ENCODE measurements at places on chromosomes 6 and 20.

DNA sequence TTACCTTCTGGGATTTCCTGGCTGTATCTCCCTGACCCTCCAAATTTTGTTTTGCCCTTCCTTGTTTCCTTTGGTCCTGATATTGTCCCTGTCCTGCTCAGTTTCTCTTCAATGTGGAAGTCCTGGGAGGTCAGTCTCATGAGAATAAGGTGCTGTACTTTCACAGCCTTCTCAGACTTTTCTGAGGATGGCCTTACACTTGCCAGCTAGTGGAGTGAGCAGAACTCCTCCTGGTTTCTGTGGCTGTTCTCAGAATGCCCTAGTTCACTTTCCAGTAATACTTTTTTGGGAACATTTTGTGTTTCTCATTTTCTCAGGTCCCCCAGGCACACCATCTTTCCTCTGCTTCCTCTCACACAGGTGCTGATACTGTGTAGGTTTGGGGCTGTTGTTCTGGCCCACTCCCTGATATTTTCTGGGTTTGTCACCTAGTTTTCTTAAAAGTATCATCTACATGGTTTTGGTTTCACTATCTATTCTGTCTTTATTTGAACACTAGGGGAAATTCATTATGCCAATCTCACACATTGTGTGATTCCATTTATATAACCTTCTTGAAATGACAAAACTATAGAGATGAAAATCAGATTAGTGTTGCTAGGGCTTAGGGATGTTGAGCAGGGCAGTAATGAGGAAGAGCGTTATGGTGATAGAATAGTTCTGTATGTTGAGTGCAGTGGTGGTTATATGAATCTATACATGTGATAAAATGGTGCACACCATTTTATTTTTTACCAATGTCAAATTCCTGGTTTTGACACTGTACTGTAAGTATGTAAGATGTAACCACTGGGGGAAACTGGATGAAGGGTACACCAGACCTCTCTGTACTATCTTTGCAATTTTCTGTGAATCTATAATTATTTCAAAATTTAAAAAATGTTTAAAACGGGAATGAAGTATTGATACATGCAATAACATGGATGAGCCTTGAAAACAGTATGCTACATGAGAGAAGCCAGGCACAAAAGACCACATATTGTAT lies 27.2 kb upstream of the BRPF3 start:
- DNase-seq: no peak

DNA sequence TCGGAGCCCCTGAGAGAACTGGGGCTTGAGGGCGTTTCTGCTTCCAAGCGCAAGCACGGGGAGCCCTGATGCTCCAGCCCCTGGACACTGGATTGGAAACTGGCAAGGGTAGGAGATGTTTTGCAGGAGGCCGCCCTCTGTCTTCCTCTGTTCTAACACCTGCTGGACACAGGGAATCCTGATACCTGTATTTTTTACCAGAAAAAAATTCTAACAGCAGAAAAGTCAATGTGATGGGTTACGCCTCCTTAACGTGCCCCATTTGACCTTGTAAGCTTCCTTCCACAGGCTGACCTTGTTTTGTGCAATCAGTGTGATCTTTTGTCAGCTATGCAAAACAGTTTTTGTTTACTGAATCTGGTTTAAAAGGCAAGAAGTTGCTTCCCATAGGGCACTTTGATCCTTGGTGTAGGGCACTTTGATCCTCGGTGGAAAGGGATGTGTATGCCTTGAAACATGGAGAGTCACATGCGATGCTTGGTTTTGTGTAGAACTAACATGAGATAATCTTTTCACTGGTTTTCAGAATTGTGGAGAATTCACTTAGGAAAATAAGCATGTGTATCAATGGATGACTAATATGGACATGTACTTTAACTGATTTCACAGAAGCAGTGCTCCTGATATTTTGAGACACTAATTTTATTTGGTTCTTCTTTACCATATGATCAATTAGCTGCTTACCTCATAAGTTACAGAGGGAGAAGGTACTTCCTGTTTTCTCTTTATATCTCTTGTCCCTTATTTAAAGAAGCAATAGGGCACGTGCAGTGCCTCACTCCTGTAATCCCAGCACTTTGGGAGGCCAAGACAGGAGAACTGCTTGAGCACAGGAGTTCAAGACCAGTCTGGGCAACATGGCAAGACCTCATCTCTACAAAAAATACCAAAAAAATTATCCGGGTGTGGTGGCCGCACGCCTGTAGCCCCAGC lies 59.9 kb upstream of the MAP3K4 start:
- no peak for DNase-seq

- no peak for DNase-seq
Measured at GRCh38 chr6:8047541-8048292, 16.5 kb downstream of the BLOC1S5 start.

- peak; percentile 7 for DNase-seq
Measured at GRCh38 chr20:1122388-1123315, 4.2 kb downstream of the PSMF1 start.

GRCh38 chr6:75349262-75349984 lies 64.8 kb upstream of the TMEM30A start:
- DNase-seq: no peak

DNA sequence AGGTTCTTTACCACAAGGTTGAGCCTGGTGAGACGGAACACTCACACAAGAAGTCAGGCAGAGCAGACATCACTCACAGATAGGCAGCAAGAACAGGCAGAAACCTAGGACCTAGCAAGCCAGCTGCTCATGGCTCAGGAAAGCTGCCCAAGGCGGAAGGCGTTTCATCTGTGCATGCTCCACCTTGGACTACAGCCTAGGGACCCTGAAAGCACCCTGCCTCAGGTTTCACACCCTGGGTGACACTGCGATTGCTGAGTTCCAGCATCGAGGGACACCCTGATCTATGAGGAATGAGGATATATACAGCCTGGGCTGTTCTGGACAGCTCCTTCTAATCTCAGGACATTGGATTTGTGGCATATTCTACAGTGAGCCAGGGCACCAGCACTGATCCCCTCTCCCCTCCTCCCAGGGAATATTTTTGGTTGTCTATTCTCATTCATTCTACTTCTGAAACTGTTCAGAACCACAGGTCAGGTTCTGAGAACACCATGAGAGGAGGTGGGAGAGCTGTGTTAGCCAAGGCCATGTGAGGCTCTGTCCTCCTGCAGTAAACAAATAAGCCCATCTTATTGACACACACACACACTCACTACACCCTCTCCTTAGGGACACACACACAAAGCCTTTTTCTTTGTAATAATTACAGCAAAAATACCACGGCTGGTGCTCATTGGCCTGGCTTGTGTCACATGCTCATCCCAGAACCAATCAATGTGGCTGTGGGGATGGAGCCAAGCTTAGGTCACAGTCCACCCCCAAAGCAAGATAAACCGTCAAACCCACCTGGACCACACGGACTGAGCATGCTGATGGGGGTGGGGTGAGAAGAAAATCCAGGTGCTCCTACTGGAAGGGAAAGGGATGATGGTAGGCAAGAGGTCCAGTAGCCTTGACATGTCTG lies 26.3 kb upstream of the PMEPA1 start:
- no peak for DNase-seq

- DNase-seq: no peak
Measured at GRCh38 chr6:157865249-157865648, 42.2 kb downstream of the SNX9 start.

DNA sequence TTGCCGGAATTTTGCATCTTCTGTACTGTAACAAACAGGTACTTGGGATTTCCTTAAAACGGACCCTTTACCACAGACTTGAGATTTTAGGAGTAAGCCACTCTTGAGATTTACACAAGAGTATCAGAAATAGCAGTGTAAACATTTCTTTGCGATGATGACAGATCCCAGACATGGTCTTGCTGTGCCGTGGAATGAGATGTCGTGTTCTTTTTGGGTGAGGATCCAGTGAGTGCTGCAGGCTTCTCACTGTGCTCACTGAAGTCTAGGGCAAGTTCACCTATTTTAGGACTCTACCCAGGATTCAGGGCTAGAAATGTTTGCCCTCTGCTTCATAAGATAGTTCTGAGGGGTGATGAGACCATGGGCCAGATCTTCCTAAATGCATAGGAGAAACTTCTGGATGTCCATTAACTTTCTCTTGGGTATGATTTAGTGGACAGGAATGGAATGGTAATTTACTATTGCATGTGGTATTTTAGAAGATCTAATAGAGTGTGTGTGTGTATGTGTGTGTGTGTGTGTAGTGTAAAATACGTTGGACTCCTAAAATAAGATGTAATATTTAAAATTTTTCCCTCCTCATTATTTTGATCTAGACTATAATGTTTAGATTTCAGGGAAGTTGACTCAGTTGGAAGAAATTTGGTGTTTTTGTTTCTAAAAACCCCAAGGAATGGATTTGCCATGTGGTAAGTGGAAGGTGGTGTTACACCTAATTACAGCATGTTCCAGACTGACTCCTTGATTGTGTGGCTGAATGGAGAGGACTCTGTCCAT lies 8.5 kb downstream of the LRRC1 start:
- no peak for DNase-seq

All from activated CD4-positive, alpha-beta T cell treated with anti-CD3 and anti-CD28 coated beads, Interleukin-2, amount 50 U/mL, for 1 hour (primary cell).